ENCODE measurements at places on chromosomes 6 and 20.

DNA sequence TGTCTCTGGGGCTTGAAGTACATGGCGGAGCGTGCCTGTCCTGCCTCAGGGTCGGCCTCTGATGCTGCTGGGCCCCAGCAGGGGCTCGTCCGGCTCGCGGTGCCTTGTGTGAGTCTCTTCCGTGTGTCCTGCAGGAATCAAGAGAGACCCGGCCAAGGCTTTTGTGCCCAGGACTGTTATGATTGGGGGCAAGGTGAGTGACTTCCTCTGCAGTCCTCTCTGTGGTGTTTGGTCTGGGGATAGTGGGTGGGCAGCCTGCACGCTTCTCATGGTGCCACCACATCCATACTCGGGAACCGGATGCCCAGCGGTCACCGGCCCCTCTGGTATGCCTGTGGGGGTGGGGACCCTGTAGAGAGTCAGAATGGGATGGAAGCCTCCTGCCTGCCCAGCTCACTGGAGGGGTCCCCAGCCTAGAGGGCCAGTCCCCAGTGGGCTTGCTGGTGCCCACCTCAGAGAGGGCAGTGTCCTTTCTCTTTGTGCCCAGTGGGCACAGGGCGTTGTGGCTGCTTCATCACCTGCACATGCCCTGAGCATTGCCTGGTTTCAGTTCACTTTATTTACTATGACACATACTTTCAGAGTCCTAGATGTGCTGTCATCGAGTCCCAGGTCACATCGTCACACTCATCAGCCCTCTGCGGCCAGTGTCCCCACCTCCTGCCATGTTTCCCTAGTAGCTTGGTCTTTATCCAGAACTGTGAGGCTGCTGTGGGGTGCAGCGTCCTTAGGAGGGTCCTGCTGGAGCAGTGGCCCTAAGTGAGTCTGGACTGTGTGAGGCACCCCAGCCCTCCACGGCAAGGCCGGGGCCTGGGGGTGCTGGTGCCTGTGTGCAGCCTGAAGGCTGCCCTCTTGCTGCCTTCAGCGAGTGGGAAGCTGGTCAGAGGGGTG lies 40.7 kb downstream of the PYGB start:
- DNase-seq, result peak; percentile 62

- no peak for DNase-seq
Measured at GRCh38 chr6:34246563-34247391, 2.0 kb downstream of the SMIM29 start.

DNA sequence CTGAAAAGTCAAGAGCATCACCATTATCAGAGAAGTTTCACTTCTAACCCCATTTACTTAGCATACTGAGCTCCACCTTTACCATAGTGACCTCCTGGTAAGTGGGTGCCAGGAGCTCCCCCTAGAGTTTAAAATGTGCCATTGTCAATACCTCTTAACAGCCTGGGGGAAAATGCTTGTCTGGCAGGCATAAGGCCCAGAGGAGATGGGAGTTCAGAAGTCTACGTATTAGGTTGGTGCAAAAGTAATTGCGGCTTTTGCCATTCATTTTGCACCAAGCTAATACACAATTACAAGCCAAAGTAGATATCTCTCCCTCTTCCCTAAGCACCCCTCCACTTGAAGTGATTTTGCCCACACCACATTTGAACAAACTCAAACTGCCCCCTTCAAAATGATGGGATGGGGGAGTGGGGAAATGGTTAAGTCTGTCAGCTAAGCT lies 919.0 kb downstream of the KIF16B start:
- DNase-seq, result peak; percentile 82

DNA sequence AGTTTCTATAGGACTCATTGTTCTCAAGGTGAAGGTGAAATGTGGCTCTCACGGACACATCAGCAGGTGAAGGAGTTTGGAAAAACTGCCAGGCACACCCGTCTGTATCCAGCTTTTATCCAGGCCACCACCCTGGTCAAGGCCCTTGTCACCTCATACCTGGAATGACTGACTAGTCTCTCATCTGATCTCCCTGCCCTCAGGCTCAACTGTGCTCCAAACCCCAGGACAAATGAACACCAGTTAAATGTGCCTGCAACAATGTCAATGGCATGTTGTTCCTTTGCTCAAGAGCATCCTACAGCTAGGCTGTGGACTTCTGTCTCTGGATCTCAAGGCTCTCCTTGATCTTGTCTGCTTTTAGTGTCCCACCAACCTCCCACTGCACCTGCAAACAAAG lies 47.6 kb upstream of the DSP start:
- no peak for DNase-seq

GRCh38 chr20:32333181-32333987 lies 24.7 kb upstream of the ASXL1 start:
- peak; percentile 70 for DNase-seq

GRCh38 chr6:9503111-9503761 lies 911.6 kb downstream of the TFAP2A start:
- DNase-seq, result no peak

- no peak for DNase-seq
Measured at GRCh38 chr6:166165558-166166313, 1.9 kb downstream of the TBXT start.

GRCh38 chr20:34654207-34654744 lies 22.6 kb downstream of the PIGU start:
- no peak for DNase-seq

GRCh38 chr6:7324520-7324919 lies 11.5 kb upstream of the SSR1 start:
- DNase-seq, result no peak

DNA sequence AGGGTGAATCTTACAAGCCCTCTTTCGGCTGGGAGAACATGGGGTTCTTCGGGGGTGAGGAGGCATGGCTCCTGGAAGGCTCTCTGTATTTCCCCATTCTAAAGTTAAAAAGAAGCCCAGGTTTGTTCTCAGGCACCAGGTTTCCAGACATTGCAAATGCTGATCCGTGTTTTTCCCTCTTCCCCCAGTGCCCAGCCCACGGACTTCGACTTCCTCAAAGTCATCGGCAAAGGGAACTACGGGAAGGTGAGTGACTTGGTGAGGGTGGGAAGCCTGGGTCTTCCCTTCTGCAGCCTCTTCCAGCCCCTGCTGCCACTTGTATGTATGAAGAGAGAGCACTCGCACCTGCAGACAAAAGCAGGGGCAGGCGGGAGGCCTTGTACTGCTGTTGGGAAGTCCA lies 8.7 kb downstream of the SGK2 start:
- DNase-seq, result no peak

DNA sequence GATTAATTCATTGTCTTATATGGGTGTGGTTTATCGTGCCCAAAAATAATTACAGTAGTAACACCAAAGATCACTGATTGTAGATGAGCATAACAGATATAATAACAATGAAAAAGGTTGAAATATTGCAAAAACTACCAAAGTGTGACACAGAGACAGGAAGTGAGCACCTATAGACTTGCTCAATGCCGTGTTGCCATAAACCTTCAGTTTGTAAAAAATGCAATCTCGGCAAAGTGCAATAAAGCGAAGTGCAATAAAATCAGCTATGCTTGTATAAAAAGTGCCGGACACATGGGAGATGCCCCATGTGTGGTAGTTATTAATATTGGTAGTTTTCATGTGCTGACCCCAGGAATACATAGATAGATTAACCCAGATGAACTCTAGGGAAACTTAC lies 192.6 kb downstream of the NRN1 start:
- DNase-seq, result no peak

DNA sequence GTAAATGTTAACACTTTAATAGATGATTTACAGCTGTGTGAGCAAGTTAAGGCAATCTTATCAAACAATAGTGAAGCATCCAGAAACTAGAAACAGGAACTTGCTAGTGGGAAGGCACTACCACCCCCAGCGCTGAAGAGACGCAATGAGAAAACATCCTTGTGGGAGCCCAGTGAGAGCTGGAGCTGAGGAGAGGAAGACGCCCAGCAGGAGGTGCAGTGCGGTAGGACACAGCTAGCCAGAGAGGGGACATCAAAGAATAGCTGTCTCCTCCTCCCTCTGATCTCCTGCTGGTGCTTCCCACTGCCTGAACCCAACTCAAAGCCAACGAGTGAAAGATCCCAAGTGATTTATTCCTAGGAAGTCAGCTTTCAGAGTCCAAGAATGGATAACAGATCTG lies 140.3 kb downstream of the COL12A1 start:
- no peak for DNase-seq

DNA sequence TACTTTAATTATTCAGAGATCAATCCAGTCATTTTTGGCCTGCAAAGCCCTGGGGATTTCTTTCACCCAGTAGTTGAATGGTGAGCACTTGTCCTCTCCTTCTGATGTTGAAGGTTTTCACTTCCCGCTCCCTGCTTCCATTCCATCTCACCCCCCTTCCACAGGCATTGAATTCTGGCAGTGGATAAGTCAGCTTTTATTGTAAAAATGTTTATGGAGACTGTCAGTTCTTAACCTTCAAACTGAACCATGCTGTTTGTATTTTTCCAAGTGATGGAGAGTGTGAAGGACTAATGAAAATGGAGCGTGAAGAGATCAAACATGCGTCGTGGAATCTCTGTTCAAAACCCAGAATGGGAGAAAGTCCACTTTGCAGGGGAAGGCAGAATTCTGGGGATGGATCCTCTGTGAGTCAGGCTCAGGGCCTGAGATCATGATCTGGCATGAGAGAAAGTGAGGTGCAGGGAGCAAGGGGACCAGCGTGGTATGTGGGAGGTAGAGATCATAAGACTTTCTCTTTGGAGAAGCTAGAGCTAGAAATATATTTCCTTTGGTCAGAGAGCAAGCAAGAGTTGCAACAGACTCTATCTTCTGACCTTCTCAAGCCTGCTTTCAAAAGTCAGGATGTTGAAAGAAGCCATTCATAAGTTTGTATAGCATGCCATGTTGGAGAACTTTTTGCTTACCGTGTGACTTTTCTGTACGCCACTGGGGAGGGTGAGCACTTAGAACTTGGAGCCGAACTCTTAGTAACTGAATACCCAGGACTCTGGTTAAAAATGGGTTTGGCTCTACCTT lies 30.2 kb downstream of the ISM1 start:
- no peak for DNase-seq

GRCh38 chr6:121971931-121972335 lies 427.5 kb upstream of the HSF2 start:
- DNase-seq, result no peak

GRCh38 chr20:2350606-2351005 lies 30.1 kb upstream of the TGM6 start:
- no peak for DNase-seq

- no peak for DNase-seq
Measured at GRCh38 chr6:16973545-16974386, 128.1 kb upstream of the STMND1 start.

GRCh38 chr6:33875696-33876095 lies 71.9 kb upstream of the MLN start:
- no peak for DNase-seq

- DNase-seq, result no peak
Measured at GRCh38 chr6:25794784-25795183, 37.1 kb downstream of the SLC17A1 start.

GRCh38 chr20:13953227-13953626 lies 37.2 kb downstream of the SEL1L2 start:
- DNase-seq, result no peak

DNA sequence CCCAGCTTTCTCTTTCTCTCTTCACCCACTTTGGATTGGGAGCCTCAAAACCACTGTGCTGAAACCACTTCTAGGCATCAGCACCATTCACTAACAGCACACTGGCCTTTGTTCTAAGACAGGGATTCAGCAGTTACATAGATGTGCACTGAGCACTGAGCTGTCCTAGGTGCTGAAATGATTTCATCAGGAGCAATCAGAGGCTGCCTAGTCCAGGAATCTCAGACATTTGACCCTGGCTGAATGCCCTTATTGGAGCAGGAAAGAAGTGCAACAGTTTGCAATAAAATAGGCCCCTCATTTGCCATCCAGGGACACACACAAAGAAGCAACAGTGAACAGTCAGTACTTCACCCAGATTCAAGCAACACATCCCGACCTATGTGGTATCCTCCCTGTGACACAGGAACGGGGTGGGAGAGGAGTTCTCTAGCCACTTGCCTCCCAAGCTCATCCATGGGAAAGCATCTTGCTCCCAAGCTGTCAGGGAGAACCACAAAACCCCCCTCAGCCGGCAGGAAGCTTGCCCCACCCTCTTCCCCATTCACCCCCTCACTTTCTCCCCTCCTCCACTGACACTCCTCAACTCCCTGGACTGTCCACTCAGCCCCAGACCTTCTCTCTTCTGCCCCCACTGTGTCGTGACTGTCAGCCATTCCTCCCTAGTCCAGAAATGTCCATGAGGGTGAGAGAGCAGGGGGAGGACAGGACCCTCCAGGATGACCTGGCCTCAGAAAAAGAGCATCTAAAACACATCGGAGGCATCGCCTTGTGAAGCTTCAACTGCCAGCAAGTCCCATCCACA lies 304.4 kb downstream of the PREX1 start:
- DNase-seq, result peak; percentile 72

DNA sequence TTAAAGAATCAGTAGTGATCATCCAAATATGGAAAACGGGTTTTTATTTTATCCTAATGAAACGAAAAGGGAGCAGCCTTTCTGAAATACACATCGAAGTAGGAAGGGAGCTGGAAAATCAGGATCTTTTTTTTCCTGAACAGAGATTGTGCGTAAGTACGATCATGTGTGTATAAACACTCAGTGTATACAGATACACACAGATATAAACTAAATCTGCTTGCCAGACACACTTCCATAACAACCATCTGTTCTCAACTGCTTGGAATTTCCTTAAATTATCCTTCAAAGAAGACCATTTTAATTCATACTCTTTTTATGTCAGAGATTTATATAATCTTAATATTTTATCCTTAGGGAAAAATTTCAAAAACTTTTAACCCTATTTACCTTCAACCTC lies 110.7 kb downstream of the CHD6 start:
- no peak for DNase-seq

DNA sequence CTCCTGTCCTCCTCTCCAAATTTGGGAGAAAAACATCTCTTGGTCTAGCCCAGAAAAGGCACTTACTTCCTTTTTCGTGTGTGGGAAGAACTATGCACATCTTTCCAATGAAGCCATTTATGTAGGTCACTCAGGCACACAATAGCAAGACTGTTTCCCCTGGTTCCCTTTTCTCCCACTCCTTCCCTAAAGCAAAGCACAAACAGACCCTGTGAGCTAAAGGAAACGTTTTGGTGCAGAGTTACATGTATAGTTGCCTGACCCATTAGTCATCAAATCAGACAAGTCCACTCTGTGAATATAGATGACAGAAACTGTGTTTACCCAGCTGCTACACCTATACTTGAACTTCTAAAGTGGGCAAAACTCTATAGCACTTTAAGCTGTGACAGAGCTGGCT lies 474.6 kb downstream of the COL12A1 start:
- no peak for DNase-seq

DNA sequence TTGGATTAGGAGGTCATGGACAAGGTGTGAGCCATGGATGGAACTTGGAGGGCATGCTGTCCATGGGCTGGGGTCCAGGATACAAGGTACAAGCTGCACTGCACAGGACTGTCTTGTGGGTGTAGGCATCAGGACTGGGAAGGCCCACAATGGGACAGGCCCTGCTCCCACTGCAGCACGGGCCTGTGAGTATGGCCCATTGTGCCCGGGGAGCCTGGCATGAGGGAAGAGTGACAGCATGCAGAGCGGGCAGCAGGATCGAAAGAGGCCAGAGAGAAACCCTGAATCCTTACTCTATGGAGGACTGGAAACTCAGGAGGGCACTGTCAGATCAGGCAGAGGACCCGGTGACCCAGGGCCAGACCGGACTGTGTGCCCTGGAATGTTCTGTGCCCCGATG lies 211.3 kb downstream of the PREX1 start:
- DNase-seq, result no peak

Data from MM.1S (cell line).